Esophagus squamous epithelium (tissue), 5 donors: ENCODE measurements at places on chromosomes 2 and 18. TPM values are rescaled to one million over a fixed set of nuclear protein-coding genes. Genes with fewer than 3 reads are reported as not detected.

- DNase-seq, result no peak
Observed at GRCh38 chr18:37385846-37386778, 179.5 kb downstream of the CELF4 start.

DNA sequence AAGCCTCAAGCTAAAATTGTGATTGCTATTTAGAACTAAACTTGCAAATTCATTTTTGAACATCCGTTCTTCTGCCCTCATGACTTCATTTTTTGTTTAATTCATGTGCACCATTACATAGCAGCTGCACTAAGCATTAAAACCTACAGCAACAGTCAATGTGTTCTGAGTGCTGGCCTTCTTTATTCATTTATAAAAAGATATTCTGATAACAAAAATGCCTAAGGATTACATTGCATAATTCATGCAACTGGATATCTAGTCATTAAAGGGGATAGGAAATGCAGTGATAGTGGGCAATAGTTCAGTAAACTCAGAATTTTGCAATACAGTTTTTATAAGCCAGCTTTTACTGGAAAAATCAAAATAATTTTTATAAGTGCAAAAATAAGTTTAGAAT lies 294.4 kb upstream of the EPC2 start:
- DNase-seq, result no peak

GRCh38 chr2:239305771-239306170 lies 95.0 kb downstream of the HDAC4 start:
- DNase-seq, result no peak

DNA sequence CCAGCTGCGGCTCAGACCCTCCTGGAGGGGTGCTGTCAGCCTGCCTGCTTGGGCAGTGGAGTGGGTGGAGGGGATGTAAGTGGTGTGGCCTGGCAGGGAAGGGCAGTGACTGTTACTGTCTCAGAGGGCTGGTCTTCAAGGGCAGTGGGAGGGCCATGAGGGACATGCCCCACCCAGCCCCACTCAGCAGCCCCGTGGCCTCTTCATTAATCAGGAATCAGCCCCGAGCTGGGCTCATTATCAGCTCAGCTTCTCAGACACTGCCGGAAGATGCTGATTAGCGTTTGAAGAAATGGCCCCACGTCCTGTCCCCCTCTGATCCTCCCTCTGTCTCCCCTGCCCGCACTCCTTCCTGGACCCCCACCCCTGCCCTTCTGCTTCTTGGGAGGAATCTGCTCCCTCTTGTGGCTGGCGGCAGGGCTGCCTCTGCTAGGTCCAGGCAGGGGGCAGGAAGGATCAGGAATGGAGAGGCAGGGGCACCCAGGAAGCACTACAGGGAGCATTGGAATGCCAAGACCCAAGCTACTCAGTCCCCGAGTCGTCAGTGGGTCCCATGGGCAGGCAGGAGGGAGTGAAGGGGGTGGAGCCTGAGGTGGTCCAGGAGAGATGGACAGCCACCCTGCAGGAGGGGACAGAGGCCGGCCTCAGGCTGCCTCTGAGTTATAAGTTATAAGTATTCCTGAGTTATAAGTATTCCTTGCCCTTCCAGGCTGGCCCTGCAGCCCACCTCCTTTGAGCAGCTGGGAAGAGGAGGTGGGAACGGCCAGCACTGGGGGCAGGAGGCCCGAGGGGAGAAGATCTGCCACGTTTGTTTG lies 7.0 kb downstream of the ASIC4 start:
- DNase-seq, result no peak

DNA sequence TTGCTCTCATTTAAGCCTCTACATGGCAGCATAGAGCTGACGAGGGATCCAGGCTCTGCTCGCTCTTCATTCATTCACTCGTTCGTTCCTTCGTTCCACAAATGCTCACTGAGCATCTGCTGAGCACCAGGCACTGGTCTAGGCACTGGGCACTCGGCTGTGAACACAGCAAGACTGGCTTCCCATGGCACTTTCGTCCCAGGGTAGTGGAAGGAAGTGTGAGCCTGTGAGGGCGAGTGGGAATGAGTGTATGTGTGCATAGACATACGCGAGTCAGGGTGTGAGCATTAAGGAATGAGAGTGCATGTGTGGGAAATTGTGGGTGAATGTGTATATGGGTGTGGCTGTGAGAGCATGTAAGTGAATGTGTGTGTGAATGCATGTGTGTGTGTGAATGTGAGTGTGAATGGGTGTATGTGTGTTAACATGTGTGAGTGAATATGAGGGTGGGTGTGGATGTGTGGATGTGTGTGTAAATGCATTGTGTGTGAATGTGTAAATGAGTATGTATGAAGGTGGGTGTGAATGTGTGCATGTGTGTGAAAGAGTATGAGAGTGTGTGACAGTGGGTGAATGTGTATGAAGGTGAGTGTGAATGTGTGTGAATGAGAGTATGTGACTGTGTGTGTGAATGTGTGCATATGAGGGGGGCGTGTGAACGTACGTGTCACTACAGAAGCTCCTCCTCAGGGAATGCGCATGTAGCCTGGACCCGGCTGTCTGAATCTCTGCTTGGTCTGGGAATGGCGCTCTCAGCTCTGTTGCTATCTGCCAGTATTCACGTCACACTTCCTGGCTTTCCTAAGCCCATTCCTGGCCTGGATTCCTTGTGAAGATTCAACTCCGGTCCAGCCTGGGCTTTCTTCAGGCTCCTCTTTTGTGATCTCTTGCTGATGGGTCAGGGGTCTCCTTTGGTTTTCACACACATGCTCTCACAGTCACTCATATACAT lies 28.8 kb downstream of the SNORC start:
- DNase-seq, result no peak

GRCh38 chr2:43905371-43905803 lies 66.6 kb downstream of the ABCG8 start:
- no peak for DNase-seq

DNA sequence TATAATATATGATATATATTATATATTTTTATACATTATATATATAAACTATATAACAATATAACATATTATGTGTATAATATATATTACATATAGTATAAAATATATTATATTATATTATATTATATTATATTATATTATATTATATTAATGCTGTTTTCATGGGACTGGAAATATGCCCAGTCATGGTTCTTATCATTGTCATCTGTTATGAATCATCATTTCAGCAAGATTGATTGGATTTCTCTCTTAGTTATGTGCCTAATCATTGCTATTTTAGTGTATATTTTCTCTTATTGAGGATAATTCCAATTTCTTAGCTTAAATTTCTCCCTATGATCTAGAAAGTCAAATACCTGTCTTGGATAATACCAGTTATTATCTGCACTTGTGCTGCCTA lies 617.8 kb downstream of the TRIB2 start:
- DNase-seq, result no peak

DNA sequence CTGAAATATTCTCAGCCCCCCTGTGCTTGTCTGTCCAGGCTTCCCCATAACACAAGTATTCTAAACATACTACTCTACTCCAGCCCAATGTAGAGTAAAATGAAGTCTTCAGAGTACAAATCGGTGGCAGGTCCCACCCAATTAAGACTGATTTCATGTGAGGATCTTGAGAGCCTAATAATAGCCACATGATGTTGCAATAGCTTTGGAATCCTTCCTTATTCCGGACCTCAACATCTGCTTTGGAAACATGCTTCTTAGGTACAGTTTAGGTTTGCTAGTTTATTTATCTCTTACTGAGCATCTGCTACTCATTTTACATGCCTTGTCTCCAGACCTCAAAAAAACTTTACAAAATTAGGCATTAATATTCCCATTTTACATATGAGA lies 207.3 kb upstream of the RAB6C start:
- DNase-seq, result no peak

- DNase-seq, result no peak
Observed at GRCh38 chr2:23243073-23243659, 141.8 kb upstream of the KLHL29 start.

DNA sequence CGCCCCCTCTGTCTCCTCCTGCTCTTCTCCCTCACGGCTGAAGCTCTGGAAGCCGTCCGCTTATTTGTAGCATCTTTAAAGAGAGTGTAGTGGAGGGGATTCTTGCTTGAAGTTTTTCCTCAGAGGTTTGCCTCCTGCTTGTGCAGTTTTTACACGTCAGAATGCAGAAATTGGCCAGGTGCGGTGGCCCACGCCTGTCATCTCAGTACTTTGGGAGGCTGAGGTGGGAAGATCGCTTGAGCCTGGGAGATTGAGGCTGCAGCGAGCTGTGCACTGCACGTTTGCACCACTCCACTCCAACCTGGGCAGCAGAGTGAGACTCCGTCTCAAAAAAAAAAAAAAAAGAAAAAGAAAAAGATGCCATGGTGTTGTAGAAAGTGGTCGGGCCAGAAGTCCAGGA lies 69.0 kb downstream of the ITGB1BP1 start:
- DNase-seq, result no peak

DNA sequence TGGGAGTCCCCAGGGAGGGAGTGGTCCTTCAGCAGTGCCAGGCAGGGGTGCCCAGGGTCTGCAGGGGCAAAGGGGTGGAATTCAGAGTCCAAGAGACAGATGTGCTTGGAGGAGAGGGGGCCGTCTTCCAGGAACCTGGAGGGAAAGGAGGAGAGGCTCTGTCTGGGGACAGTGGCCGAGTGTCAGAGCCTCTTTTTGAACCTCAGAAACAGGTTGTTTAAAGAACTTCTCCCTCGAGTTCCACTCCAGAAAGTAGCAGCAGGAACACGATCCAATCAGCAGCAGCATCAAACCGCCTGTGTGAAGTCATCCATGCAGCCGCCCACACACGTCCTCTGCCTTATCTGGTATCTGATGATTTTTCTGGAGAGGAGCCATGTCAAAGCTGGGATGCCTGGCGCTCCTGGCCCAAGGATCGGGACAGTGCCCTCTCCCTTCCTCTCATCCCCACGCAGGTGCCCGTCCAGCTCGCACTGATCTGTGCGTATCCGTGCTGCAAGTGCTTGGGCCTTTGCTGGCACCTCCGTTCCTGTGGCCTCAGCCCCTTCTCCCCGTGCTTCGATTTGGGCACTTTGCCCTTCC lies 205.1 kb downstream of the NDUFA10 start:
- no peak for DNase-seq

- DNase-seq, result no peak
Observed at GRCh38 chr2:241855888-241856422, 2.7 kb downstream of the PDCD1 start.

DNA sequence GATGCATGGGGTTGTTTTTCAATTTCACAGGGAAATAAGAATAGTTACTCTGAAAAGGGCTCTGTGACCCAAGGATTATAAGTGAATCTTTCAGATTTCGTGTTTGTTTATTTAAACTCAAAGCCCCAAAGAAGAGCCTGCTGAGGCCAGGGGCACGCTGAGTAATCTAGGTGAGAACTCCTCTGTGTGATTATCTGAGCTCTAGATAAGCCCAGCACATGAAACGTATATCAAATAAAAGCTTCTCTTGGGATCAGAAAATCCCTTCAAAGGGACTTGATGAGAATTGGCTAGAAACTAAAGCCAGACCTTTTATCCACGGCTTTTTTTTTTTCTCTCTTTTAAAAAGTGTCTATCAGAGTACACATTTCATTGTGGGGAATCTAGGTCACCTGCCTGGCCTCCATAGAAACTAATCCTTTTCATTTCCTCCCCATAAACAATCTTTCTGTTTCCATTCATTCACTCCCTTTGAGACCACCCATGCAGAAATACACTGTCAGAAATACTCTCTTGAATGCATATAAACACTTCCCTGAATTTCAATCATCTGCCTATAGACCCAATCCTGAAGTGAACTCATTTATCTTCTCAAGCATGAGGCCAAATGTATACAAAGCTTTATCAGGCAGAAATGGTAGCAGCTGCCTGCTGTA lies 137.4 kb downstream of the RIT2 start:
- no peak for DNase-seq

- no peak for DNase-seq
Observed at GRCh38 chr2:120508567-120509041, 162.7 kb downstream of the INHBB start.

- no peak for DNase-seq
Observed at GRCh38 chr2:138949517-138949916, 169.3 kb upstream of the NXPH2 start.

Gene MREG
- 43.7 TPM for total RNA-seq

Gene SRD5A2
- total RNA-seq, result not detected

Gene NPHP1
- 3.8 TPM for total RNA-seq

Gene KCNJ13
- total RNA-seq, result not detected

Gene LBX2
- total RNA-seq, result not detected

Gene UGT1A3
- 2.8 TPM for total RNA-seq

Gene TCF23
- not detected for total RNA-seq
